SIG-M5 (cell line): ENCODE measurements at places on chromosomes 7 and 10.

DNA sequence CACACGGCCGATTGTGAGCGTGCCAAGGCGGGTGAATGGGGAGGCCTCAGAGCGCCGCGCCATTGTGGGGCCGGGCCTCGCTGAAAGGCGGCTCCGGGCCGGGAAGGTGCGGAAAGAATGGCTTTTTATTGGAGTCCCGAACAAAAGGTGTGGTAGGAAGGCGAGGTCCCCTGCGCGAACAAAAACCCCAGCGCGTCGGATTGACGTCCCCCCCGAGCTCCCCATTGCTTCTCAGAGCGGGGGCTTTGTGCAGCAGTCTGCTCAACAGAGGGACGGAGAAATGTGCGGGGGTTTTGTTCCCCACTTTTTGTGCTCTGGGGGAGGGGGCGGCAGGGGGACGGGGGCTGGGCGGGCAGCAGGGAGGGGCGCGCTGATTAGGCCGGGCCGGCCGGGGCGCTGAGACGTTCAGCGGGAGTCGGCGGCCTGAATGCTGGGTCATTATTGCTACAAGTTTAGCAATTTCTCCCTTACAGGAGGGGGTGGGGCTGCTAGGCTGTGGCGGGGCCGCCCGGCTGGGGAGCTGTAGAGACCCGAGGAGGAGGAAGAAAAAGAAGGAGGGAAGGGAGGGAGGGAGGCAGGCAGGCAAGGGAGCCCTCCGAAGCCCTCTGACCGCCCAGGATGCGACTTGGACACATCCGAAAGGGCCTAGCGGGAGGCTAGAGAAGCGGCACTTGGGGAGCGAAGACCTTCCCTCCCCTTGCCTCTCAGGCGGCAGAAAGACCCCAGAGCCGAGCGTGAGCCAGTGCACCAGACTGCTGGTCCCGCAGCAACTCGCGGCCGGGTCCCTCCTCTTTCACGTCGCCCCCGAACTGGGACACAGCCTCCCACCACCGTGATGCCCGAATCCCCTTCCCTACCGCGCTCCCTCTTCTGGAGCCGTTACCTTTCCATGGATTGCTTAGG is 4.6 kb downstream of the NKX2-3 start:
- no peak for DNase-seq

- DNase-seq = no peak
These were observed 37.1 kb downstream of the STARD3NL start for GRCh38 chr7:38215115-38215514.

DNA sequence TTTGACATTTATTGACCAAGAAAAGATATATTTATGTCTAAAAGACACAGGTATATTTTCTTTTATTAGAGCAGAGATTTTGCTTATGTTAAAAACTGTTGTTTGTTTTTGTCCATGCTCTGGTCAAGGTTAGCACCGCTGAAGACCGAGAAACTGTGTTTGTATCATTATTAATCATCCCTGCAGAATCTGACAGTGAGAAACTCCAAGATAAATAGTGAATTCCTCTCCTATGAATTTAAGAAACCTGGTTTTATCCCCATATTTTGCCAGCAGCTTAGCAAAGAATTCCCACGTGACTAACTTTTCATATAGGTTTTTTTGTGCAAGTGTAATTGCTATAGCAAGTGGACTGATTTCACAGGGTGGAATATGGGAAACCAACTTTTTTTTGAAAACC is 77.6 kb downstream of the FRMD4A start:
- DNase-seq = no peak

DNA sequence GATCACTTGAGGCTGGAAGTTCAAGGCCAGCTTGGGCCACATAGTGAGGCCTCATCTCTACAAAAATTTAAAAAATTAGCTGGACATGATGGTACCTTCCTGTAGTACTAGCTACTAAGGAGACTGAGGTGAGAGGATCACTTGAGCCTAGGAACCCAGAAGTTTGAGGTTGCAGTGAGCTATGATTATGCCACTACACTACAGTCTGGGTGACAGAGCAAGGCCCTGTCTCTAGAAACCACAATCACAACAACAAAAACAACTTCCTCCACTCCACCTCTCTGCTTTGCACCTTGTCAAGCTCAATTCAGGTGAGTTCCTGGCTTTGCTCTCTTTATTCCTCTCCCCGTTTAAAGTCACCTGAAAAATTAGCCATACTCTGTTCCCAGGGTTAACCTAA is 8.3 kb upstream of the CAPZA2 start:
- no peak for DNase-seq

DNA sequence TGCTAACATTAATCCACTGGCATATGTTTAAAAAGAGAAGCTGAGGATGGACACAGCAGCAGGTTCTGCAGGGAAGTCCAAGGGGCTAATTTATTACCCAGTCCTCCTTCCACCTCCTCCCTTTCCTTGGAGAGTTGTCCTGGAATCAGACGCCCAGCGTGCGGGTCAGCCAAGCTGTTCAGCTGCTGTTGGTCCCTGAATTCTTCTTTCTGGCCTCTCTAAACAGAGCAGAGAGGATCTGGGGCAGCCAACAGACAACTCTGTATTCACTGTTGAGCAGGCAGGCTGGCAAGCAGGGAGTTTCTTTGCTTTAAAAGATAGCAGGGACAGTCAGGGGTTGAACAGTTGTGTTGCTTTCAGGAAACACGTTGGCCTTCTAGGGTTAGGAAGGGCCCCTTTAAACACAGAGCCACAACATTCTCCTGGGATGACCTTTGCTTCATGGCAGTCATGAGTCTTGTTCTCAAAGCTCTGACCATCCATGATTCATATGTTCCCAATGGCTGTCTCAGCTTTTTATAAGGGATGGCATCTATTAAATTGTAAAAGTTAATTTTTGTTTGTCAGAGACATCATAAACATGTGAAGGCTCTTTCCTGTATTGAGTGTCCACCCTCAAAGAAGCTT is 217.0 kb downstream of the CREB5 start:
- no peak for DNase-seq

DNA sequence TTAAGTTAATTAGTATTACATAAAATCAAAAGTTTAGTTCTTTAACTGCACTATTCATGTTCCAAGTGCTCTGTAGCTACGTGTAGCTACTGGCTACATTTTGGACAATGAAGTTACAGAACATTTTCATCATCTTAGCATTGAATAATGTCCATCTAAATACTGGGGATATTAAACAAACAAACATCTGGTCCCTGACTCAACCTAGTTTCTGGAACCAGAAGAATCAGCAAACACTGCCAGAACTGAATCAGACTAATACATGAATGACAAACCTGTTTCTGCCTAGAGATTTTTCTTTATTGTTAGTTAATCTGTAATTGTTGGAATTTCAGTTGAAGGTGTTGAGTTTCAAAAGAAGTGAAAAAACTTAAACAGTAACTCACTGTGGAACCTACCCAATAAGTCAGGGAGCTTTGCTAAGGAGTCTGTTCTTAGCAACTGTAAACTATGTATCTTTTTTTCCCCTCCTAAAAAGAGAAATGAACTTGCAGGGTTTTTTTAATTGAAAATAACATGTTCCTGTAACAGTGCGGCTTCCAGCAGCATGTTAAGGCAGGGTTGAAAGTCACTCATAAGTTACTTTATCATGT is 58.3 kb downstream of the CDK13 start:
- no peak for DNase-seq

DNA sequence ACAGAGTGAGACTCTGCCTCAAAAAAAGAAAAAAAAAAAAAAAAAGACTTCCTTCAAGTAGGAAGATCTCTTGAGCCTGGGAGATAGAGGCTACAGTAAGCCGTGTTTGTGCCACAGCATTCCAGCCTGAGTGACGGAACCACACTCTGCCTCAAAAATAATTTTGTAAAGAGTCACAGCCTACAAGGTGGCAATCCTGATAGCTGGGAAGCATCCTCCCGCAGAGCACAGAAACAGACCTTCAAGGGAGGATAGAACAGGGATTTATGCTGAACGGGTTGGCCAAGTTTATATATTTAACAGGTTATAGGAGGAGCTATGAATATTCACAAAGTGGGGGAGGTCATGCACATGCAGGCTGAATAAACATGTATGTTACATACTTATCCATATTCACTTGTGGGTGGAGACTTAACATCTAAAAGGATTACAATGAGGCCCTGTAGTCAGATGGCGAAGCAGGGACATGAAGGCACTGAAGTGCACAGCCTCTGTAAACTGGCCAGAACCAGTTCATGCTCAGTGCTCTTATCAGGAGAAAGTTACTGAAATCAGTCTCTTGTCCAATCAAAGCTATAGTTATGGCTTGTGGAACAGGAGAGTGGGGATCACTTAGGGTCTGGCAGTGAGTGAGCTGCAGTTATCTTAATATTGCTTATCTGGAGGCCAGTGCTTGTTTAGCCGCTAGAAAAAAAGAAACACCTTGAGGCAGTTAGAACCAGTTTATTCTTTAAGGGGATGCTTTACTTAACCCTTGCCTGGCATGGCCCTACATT is 6.8 kb downstream of the LMBR1 start:
- no peak for DNase-seq
